ENCODE measurements at places on chromosomes 3 and 15. TPM values are rescaled to one million over a fixed set of nuclear protein-coding genes. Genes with fewer than 3 reads are reported as not detected.

Gene BCHE
- polyA plus RNA-seq = 47.1 TPM

Gene SLC9C1
- 0.70 TPM for polyA plus RNA-seq

Gene PLIN1
- polyA plus RNA-seq = 1.2 TPM

Gene DUOX1
- 5.4 TPM for polyA plus RNA-seq

Gene C3orf49
- polyA plus RNA-seq = 0.50 TPM

Gene CRABP1
- 52.3 TPM for polyA plus RNA-seq

Gene KIF15
- 26.9 TPM for polyA plus RNA-seq

Gene BRPF1
- polyA plus RNA-seq = 18.6 TPM

Gene ADAMTS9
- polyA plus RNA-seq = 48.7 TPM

Gene PRR20G
- not detected for polyA plus RNA-seq

Gene LYZL4
- polyA plus RNA-seq = not detected

Gene CELSR3
- polyA plus RNA-seq = 1.3 TPM

Gene CDHR4
- not detected for polyA plus RNA-seq

Gene PRR23B
- polyA plus RNA-seq = not detected

Gene DUOXA2
- polyA plus RNA-seq = not detected

Gene CIP2A
- 18.2 TPM for polyA plus RNA-seq

Gene HCN4
- polyA plus RNA-seq = 0.93 TPM

Gene CFAP161
- 0.22 TPM for polyA plus RNA-seq

Gene POC1A
- 6.7 TPM for polyA plus RNA-seq

Gene MOBP
- 0.14 TPM for polyA plus RNA-seq

Gene IL17RB
- 8.4 TPM for polyA plus RNA-seq

Gene SKOR1
- polyA plus RNA-seq = 0.24 TPM

Gene CCR2
- 1.8 TPM for polyA plus RNA-seq

Gene SLC51B
- 7.7 TPM for polyA plus RNA-seq

Gene CCR1
- 2.6 TPM for polyA plus RNA-seq

Gene ARNT2
- 61.5 TPM for polyA plus RNA-seq

Gene CTDSPL
- 65.3 TPM for polyA plus RNA-seq

Gene COL6A5
- polyA plus RNA-seq = 0.16 TPM

Gene CHRM5
- 0.29 TPM for polyA plus RNA-seq

Gene SLCO2A1
- 19.3 TPM for polyA plus RNA-seq

Gene CHRNA5
- 5.6 TPM for polyA plus RNA-seq

Gene TSEN2
- 28.0 TPM for polyA plus RNA-seq

Gene LRTM1
- polyA plus RNA-seq = not detected

Gene MESP2
- 0.24 TPM for polyA plus RNA-seq

Gene ITGA11
- 3.4 TPM for polyA plus RNA-seq

Gene P2RY12
- 0.60 TPM for polyA plus RNA-seq

Gene CYP8B1
- polyA plus RNA-seq = 0.23 TPM

Gene DPPA2
- 1.6 TPM for polyA plus RNA-seq

Gene TMEM212
- polyA plus RNA-seq = not detected

Gene C3orf80
- polyA plus RNA-seq = 0.34 TPM

Gene TGM5
- polyA plus RNA-seq = not detected

Gene SAMMSON
- not detected for polyA plus RNA-seq

Gene SMCO1
- polyA plus RNA-seq = 0.08 TPM

Gene ARHGEF3
- polyA plus RNA-seq = 86.1 TPM

Gene TTLL13
- 0.35 TPM for polyA plus RNA-seq

Gene DZIP1L
- 12.6 TPM for polyA plus RNA-seq

Gene RSRC1
- polyA plus RNA-seq = 30.4 TPM

Gene GDPGP1
- polyA plus RNA-seq = 2.2 TPM

Gene ISLR
- 57.4 TPM for polyA plus RNA-seq

Gene FAM3D
- polyA plus RNA-seq = 0.20 TPM

Gene SLC22A13
- 3.1 TPM for polyA plus RNA-seq

Gene ITIH1
- polyA plus RNA-seq = 6.3 TPM

Gene WDR93
- 2.2 TPM for polyA plus RNA-seq

Gene SEMA6D
- polyA plus RNA-seq = 36.4 TPM

Gene TERC
- polyA plus RNA-seq = 0.59 TPM

Data from left renal pelvis (tissue), 4 donors.